ENCODE measurements at places on chromosomes 2 and 18.

GRCh38 chr2:203440671-203441070, 94.4 kb downstream of the RAPH1 start:
- no peak for DNase-seq

DNA sequence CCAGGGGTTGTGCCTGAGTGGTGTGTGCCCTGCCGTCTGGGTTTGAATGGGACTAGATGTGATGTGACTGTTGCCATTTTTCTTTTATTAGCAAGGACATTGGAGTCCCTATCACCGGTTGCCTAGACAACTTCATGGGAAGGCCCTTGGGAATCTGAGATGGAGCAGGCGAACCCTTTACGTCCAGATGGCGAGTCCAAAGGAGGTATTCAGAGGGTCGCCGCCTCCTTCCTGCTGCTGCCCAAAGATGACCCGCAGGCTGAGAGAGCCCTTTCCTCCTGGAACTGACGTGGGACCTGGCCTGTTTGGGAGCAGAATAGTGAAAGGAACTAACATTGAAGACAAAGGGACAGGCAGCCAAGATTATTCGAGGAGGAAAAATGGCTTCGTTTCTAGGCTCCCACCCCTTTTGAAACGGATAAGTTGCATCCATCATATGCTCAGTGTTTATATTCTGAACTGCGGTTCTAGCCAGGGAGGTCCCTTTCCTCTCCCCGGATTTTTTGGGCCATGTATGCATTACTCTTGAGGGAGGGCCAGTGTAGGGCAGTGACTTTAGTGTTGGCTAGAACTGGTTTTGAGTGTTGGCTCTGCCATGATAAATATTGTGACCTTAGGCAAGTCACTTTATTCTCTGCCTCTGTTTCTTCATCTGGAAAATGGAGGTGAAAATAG, 673 bp downstream of the CENPO start:
- peak; percentile 33 for DNase-seq

DNA sequence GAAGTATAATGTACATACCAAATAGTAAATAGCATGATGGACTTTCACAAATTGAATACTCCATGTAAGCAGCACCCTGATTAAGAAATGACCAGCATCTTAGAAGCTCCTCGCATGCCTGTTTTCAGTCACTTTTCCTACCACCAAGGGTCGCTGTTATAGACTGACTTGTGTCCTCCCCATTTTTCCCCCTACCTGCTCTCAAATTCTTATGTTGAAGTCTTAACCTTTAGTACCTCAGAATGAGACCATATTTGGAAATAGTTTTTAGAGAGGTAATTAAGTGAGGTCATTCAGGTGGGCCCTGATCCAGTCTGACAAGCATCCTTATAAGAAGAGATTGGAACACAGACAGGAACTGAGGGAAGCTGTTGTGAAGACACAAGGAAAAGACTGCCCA, 125.9 kb downstream of the LYPD6 start:
- DNase-seq = no peak

- no peak for DNase-seq
Observed at GRCh38 chr2:42976351-42976750, 184.0 kb upstream of the HAAO start.

DNA sequence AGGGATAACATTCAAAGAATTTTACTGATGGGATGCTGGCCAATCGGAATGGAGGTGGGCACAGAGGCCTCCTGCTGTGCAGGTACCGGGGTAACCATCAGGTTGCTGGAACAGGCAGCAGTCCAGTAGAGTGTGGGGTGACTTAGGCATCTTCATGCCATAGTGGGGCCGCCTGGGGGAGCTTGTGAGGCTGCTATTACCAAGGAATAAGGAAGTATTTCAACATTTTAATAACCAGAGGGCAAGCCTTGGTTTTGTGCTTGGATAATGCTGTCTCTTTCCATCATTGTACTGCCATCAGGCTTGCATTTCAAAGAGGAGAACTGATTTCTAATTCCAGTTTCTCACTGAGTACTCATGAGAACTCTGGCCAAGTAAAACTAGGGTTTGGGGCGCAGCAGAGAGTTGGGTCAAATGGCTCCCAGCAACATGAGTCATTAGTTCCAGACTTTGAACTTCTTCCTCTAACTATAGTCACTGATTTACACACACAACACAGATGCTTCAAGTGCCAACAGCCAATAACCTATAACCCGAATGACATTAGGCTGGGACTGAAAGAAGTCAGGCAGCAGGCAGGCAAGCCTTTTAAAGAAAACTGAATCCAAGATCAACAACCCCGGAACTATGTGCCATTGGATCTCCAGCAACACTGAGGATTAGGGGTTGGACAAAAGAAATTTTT, 56.1 kb upstream of the FHL2 start:
- DNase-seq = peak; percentile 97

DNA sequence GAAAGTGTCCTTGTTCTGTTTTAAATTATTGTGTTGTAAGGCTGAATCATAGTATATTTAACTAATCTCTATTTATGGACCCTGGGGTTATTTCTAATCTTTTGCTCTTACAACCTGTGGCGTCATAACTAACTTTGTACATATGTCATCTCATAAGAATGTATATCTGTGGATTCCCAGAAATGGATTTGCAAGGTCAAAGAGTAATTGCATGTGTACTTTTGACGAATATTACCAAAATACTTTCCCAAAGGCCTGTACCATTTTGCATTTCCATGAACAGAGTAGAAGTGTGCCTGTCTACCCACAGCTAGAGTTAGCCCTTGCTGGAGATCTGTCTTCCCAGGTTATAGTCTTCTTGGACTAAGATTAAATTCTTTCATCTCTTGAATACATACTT, 42.8 kb downstream of the SEMA4F start:
- DNase-seq = peak; percentile 44

DNA sequence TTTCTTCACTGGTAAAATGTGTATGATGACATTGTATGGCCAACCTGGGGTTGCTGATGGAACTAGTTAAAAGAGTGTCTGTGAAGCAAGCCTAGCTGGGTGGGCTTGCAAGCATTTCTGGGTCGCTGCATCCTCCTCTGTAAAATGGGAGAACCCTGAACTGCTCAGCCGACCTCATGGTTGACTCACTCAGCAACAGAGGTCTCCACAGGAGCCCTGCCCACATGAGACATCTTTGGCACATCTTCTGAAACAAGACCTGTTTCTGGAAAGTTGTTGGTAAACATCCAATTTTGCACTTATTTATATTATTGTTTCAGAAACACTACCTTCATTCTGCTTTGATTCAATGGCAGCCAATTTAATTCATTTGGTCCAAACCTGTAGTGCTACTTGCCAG, 52.6 kb downstream of the BCL11A start:
- peak; percentile 4 for DNase-seq

Data from fibroblast of mammary gland (primary cell).